Cortex of kidney (tissue), 1 donor: ENCODE measurements at places on chromosomes 16 and 17.

- no peak for DNase-seq
These were observed 15.4 kb upstream of the HSBP1 start for GRCh38 chr16:83792391-83792790.

- DNase-seq: no peak
These were observed 3.8 kb downstream of the EVPLL start for GRCh38 chr17:18381158-18381952.

DNA sequence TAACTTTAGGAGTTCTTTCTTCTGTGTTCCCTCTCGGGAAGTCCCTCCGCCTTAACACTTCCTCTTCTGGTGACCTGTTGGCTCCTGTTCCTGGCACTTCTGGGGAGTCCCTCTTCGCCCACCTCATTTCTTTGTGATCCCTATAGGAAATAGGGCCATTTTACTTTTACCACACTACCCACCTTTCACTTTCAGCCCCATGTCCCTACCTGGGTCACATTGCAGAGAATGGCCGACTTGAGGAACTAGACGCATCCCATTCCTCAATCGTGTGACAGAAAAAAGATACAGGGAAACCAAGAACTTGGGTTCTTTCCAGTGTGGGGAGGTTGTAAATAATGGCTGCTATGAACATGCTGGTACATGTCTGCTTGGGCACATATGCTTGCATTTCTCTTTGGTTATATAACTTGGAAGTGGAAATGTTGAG lies 6.6 kb downstream of the IL21R start:
- DNase-seq: no peak

DNA sequence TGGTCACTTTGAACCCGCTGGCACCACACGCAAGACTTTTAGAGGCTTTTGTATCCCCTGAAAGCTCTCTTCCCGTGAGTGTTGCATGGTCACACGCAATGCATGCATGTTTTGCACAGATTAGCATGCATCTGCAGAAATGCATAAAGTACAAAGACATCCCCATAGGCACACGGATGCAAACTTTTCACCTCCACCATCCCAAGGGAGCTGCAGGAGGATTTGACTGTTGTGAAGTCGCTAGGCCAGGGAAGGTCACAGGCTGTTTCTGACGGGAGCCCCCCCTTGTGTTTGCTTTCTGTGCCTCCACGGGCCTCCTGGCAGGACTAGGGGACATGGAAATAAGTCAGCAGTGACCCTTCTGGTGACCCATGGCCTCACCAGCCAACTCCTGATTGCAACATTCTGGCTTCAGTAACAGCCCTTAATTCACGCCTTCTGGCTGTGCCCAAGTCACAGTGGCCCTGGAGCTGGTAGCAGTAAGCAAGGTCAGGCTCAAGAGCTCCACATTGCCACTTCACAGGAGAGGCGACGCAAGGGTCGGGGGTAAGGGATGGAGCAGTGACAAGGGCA lies 45.1 kb downstream of the SOX9 start:
- no peak for DNase-seq

- no peak for DNase-seq
These were observed 215.9 kb upstream of the TNRC6C start for GRCh38 chr17:77742579-77742978.

DNA sequence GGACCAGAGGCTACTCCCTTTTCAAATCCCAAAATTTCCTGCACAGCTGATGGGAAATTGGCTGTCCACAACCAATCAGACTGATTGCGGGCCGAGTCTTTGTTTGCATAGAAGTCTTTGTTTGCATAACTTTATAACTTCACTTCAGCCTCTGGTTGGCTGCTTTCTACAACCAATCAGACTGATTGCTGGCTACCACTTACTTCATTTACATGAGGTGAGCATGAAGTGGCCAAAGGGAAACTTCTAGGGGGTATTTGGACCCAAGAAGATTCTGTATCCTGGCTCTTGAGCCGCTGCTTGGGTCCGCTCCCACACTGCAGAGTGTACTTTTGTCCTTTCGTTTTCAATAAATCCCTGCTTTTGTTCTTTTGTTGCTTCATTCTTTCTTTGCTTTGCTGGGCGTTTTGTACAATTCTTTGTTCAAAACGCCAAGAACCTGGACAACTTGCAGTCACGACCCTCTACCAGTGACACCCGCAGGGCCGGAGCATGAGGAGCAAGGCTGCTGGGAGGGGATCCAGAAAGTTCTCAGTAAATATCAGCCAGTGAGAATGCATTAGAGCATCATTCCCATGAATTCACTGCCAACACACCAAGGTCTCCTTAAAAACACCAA lies 67.5 kb downstream of the IQCK start:
- DNase-seq: no peak

DNA sequence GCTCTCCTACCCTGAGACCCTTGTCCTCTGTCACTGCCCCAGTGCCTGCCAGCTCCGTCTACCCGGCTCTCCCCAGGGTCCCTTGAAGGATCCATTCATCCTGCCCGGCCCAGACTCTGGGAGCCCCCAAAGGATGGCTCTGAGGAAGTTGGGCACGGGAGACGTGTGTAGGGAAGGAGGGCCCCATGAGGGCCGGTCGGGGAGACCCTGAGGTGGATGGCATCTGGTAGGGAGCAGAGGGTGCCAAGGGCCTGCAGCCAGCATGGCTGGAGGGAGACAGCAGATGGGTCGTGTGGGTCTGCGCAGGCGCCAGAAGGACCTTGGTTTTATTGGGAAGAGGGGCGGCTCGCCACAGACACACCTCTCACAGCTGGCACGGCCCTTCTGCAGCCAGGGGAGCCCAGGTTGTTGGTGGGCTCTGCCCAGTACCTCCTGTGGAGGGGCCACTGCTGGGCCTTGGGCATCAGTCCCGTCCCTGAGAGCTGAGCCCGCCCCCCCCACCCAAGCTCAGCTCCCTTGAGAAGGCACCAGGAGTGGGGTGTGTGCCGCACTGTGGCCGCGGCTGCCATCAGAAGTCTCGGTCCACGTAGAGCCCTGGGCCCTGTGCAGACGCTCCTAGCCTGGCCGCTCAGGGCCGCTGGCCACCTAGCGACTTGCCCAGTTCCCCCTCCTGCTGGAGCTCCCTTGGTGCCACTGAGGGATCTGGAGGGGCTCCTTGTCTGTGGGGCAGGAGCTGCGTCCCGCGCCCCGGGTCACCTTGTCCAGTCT lies 16.0 kb downstream of the KCTD5 start:
- DNase-seq: no peak

DNA sequence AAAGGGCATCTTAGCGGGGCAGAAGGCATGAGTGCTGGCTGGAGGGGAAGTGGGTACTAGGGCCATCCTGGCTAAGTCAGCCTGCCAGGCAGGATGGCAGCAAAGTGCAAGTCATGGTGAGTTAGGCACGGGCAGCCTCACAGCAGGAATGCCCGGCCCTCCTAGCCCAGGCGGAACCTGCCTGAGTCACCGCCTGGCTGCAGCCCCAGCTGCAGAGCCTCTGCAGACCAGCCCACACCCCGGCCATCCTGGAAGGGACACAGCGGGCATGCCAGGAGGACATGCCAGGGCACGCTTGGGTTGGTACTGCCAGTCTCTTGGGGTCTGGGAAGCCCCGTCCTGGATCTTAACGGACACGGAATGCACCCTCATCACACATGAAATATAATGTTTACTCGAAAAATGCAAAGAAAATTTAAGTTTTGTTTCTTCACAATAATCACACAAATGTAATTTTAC lies 5.0 kb upstream of the ALDH3A1 start:
- no peak for DNase-seq
